ENCODE measurements at places on chromosomes 13 and 19.
A peak's percentile ranks its signal among the peaks of the same experiment; 100 is the strongest.

- no peak for DNase-seq
These were observed 3.1 kb upstream of the CCDC70 start for GRCh38 chr13:51858433-51859247.

DNA sequence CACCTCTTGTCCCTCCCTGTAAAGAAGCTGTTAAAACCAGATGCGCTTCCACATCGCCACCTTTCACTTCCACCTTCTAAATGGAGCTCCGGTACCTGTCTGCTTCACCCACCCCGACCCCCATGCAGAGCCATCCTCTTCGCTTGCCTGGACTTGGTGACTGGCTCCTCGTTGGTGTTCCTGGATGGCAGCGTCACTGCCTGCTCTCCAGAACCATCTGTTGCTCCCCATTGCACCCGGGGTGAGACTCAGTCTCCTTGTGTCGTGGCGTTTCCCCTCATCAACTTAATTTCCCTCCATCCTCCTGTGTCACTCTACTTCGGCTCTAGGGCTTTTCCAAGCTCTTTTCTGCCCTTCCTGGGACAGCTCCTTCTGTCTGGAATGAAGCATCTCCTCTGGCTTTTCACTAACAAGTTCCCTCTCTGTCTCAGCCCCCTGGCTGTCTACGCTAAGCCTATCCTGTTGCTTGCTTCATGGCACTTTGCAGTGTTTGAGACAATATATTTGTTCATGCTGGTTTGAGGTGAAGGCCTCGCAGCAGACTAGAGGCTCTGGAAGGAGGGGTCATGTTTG lies 10.3 kb downstream of the CEBPG start:
- DNase-seq = no peak

DNA sequence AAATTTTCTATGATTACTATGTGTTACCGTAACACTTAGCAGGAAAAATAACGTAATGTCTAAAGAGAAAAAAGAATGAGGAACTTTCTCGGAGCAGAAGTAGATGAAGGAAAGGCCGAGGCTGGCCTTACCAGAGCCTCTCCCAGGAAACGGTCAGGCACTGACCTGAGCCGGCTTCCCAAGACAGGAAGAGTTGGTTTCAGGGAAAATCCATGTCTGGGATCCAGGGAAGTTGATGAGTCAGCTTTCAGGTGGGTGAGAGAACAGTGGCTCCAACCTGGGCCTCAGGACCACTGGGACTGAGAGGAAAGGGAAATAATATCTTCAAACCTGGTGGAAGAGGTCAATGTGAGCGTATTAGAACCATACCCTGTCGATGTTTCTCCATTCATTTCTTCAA lies 93.3 kb upstream of the UBL3 start:
- no peak for DNase-seq

DNA sequence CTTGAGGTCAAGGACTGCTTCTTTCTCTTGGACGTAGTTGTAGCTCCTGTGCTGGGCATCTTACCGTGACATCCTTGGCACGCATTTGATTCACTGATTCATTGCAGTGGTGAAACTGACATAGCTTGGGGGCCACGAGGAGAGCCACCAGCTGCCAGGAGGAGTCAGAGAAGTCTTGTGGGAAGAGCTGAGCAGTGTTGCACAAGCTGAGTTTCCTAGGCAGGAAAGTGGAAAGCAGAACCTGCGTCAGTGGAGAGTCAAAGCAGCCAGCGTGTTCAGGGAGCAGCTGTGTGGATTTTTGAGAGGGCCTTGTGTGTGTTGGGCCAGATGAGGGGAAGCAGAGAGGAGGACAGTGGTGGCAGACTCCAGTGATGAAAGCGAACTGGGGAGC lies 5.3 kb upstream of the GPR183 start:
- DNase-seq = no peak

DNA sequence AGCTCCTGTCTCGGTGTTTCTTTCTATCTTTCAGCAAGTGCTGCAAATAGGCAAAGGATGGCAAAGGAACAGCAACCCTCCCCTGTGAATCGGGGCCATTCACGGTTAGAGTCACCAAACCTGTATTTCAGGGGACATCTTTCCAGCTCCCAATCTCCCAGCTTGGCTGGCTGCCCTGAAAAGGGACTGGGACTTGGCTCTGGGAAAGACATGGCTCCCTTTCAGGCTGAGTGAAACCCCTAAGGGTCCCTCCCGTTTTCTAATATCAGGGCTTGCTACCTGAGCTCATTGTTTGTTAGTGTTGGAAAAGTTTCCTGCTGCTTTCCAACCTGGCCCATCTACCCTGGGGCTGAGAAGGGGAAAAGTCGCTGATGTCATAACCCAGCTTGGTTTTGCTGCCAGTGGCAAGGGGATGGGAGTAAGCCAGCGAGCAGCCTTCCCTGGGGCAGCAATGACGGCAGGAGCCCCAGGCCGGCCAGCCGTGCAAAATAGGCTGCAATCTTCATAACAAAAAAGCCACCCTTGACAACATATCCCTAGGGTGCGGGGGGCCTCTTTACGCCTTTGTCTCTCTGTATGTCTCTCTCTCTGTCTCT lies 29.9 kb downstream of the SERP2 start:
- no peak for DNase-seq

- DNase-seq = no peak
These were observed 42.8 kb upstream of the DCUN1D2 start for GRCh38 chr13:113533161-113533840.

DNA sequence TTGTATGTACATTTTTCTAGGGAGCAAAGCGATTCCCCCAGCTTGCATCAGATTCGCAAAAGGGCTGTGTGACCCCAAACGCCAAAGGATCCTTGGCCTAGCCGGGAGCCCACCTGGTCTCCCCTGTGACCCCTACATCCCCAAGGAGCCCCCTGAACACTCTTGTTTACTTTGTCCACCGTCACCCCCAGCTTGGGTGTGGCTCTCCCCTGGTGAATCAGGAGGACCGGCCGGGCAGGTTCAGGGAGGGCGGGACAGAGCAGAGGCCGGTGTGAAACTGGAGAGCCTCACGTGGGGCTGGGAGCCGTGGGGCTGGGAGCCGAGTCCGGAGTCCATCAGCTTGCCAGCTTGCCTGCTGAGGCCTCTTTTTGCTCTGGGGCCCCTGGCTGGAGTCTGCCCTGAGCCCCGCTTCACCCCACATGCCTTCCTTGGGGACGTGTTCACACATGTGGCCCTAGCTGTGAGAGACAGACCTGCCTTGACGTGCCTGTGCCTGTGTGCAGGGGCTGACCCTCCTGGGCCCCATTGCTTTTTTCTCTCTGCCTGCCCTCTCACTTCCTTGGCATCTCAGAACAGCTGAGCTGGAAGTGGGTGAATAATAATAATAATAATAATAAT lies 2.0 kb downstream of the ITPKC start:
- DNase-seq = peak; percentile 74

GRCh38 chr19:39474139-39474620 lies 6.5 kb upstream of the TIMM50 start:
- DNase-seq = no peak

DNA sequence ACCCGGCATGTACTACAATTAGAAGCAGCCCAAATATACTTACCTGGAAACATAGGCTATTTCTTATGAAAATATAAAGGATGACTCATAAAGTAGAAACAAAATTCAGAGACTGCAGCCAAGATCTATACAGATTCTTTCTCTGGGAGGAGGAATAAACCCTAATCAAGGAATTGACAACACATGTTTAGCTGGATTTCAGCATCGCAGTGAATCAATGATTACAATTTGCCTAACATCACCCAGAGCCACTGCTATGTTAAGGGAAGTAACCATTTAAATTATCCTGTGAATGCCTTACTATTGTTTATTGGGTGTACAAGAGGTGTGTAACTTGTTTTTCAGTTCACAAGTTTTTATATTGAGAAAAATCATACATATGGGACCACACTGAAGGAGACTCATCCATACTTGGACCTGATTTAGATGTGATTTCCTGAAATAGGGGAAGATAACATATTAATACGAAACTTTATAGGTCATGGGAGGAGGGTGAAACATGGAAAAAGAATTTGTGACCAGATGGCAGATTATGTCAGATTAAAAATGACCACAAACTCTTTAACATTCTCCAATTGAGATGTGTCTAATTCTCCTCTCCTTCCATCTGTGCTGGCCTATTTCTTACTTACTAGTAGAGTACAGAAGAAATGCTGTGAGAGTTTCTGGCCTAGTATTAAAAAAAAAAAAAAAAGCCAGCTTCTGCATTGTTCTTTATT lies 1168.4 kb downstream of the SLITRK1 start:
- DNase-seq = no peak

DNA sequence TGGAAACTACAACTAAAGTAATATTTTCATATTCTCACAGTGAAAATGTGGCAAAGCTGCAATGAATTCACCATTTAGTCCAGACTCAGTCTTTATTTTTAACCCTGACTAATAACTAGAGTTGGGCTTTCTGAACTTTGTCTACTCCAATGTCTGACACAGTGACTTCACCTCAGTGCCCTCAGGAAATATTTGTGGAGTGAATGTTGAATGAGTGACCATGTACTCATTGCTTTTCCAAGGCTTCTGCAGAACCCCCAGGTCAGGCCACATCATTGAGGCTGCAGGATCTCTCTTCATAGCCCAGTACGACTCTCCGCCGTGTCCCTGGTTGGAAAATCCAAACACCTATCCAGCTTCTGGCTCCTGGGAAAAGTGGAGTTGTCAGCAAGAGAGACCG lies 1.8 kb downstream of the ZNF175 start:
- peak; percentile 53 for DNase-seq

DNA sequence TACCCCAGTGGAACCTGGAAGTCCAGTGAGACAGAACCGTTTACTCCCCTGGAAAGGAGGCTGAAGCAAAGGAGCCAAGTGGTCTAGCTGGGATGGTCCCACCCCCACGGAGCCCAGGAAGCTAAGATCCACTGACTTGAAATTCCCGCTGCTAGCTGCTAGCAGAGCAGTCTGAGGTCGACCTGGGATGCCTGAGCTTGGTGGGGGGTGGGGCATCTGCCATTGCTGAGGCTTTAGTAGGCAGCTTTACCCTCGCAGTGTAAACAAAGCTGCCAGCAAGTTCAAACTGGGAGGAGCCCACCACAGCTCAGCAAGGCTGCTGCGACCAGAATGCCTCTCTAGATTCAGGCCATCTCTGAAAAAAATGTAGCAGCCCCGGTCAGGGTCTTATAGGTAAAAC lies 437.0 kb downstream of the SUCLA2 start:
- DNase-seq = no peak

DNA sequence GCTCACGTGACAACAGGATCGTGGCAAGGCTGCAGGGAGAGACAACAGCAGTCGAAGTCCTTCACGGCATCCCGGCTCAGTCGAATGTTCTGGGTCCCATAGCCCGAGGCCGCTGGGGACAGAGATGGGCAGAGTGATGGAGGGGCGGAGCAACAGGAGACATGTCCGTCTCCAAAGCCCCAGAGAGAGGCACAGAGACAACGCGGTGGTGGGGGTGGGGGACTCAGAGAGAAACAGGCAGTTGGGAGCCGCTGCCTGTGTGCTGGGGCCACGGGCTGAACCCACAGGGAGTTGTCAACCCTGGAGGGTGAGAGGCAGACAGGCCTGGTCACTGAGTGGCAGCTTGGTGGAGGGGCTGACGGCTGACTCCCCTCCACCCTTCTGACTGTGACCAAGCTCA lies 20.4 kb downstream of the NOSIP start:
- DNase-seq = no peak

GRCh38 chr13:95033890-95034289 lies 267.4 kb downstream of the ABCC4 start:
- no peak for DNase-seq

- DNase-seq = no peak
These were observed 110.9 kb downstream of the KL start for GRCh38 chr13:33127009-33127551.

GRCh38 chr19:2224754-2225349 lies 11.3 kb downstream of the PLEKHJ1 start:
- no peak for DNase-seq

DNA sequence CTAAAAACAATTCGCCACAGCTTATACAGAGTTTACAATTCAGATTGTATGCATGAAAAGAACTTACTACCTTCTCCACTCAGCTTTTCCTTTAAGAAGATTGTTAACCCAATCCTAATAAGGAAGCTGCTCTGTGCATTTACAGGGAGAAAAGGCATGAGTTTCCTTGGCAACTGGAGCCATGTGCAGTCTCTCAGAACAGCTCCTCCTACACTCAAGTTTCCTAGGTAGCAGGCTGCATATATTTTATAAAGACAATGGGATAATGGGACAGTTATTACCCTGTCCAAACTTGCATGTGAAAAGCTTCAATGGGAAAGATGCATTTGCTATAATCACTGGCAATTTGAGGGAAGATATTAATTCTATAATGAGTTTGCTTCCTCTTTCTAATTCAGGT lies 125.5 kb upstream of the TRPC4 start:
- DNase-seq = no peak

DNA sequence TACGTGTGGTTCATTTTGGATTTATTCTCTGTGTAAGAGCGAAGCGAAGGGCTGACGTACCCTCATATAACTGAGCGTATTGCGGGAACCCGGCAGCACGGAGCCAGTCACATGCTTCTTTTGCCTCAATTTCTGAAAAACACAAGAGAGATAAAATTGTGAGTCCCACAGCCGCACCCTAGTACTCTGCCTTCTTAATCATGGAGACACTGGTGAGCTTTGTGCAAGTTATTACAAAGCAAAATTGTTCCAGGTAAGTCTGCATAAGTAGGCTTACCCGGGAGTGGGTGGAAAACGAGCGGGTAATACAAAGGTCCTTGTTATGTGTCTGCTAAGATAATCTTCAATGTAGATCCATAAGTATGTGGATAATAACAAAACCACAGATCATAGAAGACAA lies 118.1 kb downstream of the STARD13 start:
- DNase-seq = no peak

All from H54 (cell line).